ENCODE measurements at places on chromosomes 3 and 15. TPM values are rescaled to one million over a fixed set of nuclear protein-coding genes. Genes with fewer than 3 reads are reported as not detected.

IRAK2 gene
- total RNA-seq = 3.7 TPM

CISH gene
- 1.3 TPM for total RNA-seq

LRTM1 gene
- not detected for total RNA-seq

CRELD1 gene
- total RNA-seq = 14.1 TPM

C15orf62 gene
- total RNA-seq = 0.11 TPM

GOLGA8S gene
- 0.13 TPM for total RNA-seq

DUOXA2 gene
- total RNA-seq = not detected

ASB14 gene
- total RNA-seq = 0.11 TPM

CCDC9B gene
- total RNA-seq = 8.5 TPM

All from articular chondrocyte of knee joint (primary cell).